ENCODE measurements at places on chromosomes 7 and 10.

DNA sequence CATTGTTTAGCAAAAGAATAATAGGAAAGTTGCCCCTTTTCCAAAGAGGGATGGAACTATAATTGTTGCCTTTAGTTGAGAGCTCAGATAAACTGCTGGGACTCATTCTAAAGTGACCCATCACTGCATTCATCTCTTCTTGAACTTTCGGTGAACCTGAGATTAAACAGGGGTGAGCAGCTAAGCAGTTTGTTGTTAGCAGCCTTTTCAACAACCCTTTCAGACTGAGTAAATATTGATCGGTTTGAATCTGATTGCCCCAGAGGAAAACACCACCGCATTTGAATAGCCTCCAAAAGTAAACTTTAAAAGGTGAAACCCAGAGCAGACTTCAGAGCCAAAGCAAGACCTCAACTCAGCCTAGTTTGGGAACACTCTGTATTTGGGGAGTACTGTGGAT lies 4.7 kb downstream of the HOXA1 start:
- DNase-seq = no peak

DNA sequence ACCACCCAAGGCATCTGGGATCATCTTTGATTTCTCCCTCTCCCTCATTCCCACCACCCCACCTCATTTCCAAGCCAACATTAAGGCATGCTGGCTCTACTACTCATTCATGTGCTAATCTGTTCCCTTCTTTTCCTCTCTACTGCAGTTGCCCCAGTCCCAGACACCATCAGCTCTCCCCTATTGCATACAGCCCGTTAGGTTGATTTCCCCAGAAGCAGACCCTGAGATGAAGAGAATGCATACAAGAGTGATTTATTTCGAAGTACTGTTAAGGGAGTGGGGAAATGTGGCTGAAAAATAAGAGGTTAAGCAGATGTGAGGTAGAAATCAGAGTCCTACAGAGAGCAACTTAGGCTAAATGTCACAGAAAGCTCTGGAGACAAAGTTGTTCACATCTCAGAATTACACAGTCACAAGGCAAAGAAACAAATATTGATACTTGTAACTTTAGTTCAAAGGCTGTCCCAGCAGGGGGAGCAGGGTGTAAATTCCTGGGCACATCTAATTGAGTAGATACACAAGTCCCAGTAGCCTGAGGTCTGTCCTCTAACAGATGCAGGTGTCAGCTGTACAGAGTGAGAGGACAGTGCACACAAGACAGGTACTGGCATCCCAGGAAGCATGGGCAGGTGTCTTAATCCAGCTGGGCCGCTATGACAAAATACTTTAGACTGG lies 20.9 kb downstream of the AKR1D1 start:
- no peak for DNase-seq

DNA sequence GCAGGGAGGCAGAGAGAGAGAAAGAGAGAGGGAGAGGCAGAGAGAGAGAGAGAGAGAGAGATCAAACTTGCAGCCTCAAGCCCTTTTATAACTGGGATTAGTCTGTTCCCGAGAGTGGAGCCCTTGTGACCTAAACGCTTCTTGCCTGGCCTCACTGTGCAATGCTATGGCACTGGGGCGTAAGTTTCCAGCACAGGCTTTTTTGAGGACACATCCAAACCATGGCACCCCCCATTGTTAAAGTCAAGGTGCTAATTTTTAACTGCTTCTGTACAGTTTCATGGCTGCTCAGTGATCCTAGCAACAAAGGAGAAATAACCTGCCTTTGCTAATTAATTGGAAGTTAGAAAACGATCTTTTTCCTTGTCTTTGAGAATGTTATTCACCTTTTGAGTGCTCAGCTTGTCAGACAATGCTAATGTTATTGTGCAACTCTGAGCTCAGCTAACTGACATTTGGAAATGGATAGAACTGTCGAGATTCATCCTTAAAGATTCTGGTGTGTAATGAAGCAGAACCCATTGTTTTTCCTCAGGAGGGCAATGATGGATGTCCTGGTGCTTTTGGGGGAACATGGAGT lies 268.4 kb downstream of the GLRX3 start:
- no peak for DNase-seq

GRCh38 chr10:15167411-15168290 lies 842 bp downstream of the NMT2 start:
- DNase-seq = peak; percentile 10

DNA sequence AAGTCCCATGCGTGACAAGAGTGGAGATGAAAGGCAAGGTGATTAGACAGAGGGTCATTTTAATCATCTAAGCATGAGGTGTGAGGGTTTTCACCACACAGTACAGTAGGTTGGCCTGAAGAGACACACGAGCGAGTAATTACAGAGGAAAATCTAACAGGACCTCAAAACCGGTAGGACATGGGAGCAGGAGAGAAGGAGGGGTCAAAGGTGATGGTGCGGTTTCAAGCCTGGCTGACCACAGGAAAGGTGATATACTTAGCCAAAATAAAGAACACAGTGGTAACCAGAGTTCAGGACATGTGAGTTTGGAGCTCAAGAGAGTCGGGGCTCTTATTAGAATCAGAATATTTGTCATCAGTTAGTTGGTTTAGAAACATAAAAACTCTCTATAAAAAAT lies 20.0 kb downstream of the GLI3 start:
- DNase-seq = no peak

DNA sequence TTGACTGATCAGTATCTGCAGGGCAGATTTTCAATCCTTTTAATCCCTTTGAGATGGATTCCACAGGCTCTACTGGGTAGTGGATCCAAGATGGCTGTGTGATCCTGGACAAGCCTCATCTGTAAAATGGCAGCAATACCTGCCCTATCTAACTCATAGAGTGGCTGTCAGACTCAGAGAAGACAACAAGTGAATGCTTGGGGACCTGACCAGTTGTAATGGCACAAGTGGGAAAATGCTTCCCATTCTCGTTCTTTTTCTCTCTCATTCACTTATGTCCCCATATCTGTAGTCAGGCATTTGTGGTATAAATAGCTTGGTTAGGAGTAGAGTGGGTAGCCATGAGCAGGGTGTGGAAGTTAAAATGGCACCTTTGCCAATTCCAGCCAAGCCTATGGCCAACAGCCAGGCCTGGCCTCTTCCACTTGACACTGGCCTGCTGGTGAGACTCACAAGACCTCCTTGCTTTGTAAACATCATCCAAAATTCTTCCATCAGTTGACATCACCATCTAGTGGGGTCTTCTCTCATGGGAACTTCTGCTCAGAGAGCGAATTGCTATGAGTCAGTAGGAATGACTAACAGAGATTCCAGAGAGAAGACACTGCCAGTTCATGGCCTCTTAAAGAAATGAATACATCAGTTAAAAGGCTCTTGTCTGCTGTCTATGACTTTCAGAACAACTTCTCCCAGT lies 150.1 kb downstream of the PLPP4 start:
- no peak for DNase-seq

GRCh38 chr10:104085801-104086400 lies at the start of gene COL17A1:
Gene COL17A1 (minus strand): TSS chr10:104085880. CDS start chr10:104080673, 5,207 bp downstream.
- no peak for DNase-seq

DNA sequence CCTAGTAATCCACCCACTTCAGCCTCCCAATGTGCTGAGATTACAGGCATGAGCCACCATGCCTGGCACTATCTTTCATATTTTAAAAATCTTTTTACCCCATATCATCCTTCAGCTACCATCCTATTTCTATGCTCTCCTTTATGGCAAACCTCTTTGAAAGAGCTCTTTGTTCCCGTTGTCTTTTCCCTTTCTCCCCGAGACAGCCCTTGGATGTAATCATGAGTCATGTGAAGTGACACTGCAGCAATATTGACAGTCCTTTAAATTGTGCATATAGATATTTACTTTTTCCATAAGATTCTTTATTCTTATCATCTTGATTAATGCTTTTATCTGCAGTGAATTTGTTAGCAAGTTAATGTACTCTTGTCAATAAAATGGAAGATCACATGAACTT lies 286.6 kb downstream of the ANKRD7 start:
- DNase-seq = no peak

DNA sequence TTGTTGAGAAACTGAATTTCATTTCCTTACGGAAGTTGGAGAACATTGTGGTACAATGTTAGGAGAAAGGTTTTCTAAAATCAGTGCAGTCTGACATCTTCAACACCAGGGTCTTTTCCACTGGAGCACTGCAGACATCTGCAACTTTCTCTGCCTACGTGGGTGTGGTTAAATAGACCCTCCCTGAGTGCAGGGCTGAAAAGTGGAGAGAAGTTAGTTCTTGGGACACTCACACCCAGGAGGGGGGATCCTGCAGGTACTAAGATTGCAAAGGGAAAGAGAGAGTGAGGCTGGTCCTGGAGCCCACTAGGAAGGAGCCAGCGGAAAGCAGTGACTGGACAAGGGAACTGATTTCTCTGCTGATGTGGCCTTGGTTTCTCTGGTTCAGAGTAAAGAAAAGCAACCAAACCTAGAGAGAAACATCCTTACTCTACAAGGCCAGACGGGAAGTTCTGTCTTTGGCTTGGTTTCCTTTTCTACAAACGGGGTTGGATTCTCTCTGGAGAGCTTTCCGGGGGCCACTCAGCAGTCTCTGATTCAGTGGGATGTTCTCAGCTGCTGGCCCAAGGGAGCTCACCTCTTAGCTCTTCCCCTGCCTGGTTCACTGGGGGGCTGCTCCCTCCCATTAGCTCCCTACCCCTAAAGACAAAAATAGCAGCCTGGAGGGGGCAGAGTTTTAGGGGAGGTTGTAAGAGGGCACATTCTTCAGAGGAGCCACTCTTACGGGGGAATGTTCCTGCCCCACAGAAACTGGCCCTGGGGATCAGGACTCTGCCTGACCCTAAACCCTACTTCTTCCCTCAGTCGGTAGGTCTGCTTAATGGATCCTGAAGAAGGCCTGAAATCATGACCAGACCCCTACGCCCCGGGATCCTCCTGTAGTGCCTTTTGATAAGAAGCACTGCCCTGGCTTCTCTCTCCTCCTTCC lies 2.7 kb downstream of the UPP1 start:
- no peak for DNase-seq

DNA sequence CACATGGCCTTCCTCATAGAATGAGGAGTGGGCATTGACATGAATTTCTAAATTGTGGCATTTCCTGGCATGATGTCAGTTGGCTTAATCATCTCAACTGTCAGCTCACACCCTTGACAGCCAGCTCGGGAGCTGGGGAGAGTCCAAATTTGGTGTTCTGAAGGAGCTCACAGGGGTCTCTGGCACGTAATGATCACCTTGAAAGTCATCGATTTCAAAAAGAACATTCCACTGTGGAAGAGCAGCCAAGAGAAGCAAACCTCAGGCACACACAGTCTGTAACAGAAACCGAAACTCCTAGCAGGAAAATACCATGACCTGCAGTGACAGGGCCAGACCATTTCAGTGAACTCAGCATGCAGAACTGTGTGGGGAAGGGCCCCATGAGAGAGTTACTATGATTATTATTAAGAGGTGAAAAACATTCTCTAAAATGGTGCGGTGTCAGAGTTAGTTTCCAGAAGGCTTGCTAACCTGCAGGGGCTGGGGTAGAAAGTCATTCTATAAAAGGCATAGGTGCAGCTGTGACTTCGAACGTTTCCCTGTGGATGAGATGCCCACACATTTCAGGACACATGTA lies 26.4 kb upstream of the KLF6 start:
- DNase-seq = no peak

DNA sequence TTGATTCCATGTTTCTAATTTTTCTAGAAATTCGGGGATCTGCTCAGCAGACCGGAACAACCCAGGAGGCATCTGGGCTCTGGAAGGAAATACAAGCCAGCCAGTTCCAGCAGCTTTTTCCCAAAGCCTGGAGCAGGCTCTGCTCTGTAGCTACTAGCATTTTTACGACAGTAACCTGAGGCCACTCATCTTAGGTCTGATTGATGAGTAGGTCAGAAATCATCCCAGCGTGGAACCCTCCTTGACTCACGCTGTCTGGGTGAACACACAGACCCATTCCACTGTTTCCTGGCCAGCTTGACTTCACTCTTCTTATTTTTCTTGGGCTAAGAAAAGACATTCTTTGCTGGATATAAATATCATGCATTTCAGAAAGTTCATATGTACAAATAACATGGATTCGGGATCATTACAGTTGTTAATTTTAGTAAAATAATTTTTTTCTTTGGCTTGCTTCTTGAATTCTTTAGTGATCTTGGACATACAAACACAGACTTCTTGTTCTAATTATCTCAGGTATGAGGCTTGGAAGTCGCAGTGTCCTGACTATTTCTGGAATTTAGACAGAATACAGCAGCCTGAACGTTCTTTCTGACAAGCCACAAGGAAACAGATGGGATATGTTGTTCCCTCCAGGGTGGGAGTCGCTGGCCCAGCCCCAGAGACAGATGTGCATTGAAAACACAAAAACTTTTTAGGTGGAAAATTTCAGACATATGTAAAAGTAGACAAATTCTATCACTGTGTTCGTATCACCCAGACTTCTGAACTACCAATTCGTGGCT lies 54.6 kb upstream of the PITRM1 start:
- DNase-seq = no peak

DNA sequence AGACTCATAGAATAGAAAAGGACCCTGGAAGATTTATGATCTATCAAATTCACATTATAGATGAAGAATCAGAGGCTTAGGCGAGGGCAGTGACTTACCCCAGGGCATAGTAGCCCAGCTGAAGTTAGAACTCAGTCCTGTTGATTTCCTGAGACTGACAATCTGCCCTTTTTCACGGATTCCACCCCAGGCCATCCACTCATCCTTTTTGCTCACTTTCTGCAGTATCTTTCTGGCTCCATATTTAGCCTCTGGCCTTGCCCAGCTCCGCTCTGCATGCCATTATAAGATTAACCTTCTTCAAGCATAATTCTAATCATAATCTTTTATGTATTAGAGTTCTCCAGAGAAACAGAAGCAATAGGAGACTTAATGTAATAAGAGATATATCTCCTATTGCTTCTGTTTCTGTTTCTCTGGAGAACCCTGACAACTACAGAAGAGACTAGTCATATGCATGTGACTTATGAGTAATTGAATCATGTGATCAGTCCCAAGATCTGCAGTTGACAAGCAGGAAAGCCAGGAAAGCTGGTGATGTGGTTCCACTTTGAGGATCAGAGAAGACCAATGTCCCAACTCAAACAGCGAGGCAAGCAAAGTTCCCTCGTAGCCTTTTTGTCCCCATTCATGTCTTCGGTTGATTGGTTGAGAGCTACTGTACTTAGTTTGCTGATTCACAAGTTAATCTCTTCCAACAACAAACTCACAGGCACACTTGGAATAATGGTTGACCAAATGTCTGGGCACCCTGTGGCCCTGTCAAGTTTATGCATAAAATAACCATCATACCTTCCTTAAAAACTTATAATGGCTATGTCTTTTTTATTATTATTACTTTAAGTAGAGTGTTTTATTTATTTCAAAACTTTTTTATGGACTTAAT lies 412.1 kb downstream of the SUGCT start:
- no peak for DNase-seq

DNA sequence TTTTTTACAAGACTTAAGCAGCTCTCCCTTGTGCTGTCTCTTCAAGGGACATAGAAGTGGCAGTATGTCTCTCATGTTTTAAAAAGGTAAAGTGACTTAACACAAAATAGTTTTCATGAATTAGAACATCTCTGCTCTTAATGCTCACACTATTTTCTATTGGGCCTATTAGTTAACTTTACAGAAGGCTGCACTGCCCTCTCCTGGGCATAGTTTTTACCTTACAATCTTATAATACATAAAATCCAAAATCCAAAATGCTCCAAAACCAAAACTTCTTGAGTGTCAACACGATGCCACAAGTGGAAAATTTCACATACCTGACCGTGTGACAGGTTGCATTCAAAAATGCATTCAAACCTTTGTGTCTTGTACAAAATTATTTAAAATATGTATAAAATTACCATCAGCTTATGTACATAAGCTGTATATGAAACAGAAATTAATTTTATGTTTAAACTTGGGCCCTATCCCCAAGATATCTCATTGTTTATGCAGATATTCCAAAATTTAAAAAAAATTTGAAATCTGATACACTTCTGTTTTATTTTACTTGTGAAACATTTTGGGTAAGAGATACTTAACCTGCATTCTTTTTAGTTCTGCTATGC lies 25.8 kb downstream of the TES start:
- DNase-seq = peak; percentile 52

All from CD8-positive, alpha-beta memory T cell (primary cell).